ENCODE measurements at places on chromosomes 13 and 19.

GRCh38 chr13:113022745-113023574, 53.9 kb downstream of the MCF2L start:
- DNase-seq = no peak

GRCh38 chr13:49580980-49581680, 4.2 kb downstream of the RCBTB1 start:
- no peak for DNase-seq

GRCh38 chr13:106450991-106451390, 84.5 kb downstream of the EFNB2 start:
- no peak for DNase-seq

DNA sequence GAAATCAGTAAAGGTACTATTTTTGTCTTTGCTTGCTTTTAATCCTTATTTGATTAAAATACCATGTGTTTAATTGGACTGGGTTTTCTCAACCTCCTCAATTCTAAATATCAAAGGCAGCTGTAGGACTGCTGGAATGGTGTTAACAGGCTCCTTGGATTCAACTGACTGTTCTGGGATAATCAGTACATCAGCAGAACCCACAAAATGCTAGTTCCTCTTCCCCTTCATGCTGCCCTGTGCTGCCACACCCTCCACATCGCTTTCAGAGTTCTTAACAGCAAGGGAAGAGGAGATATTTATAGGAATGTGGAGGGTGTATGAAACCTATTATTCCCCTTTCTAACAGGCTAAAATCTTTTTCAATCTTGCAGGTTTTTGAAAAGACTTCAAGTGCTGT, 82.4 kb downstream of the KCTD12 start:
- no peak for DNase-seq

- DNase-seq = no peak
Observed at GRCh38 chr19:12272386-12272785, 22.3 kb downstream of the ZNF44 start.
